Activated CD4-positive, alpha-beta T cell treated with anti-CD3 and anti-CD28 coated beads, Interleukin-2, amount 10 ng/mL, durations not matched to agents 24 days and 14 days (primary cell): ENCODE measurements at places on chromosomes 6 and 20. TPM values are rescaled to one million over a fixed set of nuclear protein-coding genes. Genes with fewer than 3 reads are reported as not detected.

Gene SLC35D3
- total RNA-seq, result not detected in 2 replicates

Gene TULP1
- total RNA-seq, result not detected in 2 replicates

Gene PROKR2
- not detected in 2 replicates for total RNA-seq

Gene MATN4
- total RNA-seq, result 1.2 and 1.5 TPM in 2 replicates
